MM.1S (cell line): ENCODE measurements at places on chromosomes 6 and 20.

DNA sequence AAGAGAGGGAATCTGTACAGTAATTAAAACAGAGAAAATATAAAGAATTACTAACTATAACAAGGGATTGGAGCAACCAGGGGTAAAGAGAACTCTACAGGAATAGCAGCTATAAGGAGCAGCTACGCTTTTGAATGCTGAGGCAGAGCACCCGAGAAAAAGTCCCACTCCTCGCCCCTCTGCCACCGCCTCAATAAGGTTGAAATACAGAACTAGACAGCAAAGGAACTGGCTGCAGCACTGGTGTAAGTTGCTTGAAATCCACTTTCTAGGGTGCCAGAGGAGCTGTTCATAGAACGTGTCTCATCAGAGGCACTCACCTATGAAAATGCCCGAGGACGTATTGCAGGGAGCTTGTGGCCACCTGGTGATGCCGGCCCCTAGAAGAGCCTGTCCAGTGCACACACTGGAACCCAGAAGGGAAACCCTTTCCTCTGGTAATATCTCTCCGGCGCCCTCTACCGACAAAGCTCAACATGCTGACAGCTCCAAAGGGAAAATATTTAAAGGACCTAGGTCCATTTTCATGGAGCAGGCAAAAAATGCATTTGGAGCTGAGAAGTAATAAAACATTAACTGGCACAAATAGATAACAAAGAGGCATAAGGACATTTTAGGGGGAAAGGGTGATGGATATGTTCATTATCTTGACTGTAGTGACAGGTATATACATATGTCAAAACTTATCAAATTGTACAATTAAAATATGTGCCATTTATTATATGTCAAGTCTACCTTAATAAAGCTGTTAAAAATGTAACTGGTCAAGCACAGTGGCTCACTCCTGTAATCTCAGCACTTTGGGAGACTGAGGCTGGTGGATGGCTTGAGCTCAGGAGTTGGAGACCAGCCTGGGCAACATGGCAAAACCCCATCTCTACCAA lies 137.4 kb upstream of the HDAC2 start:
- DNase-seq = peak; percentile 64

DNA sequence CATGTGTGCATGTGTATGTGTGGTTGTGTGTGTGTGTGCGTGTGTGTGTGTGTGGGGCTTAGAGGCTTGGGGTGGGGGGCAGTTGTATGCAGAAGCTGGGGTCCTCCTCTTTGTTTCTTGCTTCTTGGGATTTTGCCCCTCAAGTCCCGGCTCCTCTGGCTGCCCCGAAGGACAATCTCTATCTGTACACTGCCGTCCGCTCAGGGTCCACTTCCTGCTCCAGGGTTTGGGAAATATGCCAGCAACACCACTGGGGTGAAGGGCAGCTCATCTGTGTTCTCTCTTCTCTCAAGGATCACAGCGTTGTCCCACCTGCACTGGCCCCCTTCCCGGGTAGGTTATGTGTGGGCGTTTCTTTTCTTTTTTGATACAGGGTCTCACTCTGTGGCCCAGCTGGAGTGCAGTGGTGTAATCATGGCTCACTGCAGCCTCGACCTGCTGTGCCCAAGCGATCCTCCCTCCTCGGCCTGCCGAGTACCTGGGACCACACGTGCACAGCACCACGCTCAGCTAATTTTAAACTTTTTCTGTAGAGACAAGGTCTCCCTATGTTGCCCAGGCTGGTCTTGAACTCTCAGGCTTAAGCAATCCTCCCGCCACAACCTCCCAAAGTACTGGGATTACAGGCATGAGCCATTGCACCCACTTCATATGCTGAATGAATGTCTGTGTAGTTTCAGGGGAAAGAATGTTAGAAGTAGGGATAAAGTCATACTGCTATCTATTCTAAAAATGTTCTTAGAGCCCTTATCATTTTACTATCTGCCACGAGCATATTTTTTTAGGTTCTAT lies 25.7 kb downstream of the SLC2A4RG start:
- no peak for DNase-seq

GRCh38 chr20:19875376-19876221 lies 117.5 kb downstream of the RIN2 start:
- no peak for DNase-seq

- no peak for DNase-seq
These were observed 97.5 kb downstream of the ZMYND8 start for GRCh38 chr20:47258745-47259695.

DNA sequence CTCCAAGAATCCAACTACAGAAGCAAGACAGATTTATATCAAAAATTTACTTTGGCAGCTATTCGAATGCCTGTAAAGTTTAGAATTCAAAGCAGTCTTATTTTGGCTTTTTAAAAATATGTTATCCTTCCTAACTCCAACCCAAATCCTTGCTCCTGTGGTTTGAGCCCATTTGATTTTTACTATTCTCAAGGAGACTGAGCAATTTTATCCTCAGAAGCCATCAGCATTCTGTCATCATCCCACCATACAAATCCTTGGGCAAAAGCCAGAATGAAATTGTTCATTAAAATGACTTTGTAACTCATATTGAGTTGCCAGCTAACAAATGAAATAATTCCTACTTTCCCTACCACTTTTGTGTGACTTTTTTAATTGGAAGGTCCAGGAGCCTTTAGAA lies 392.8 kb downstream of the ADGRB3 start:
- no peak for DNase-seq

DNA sequence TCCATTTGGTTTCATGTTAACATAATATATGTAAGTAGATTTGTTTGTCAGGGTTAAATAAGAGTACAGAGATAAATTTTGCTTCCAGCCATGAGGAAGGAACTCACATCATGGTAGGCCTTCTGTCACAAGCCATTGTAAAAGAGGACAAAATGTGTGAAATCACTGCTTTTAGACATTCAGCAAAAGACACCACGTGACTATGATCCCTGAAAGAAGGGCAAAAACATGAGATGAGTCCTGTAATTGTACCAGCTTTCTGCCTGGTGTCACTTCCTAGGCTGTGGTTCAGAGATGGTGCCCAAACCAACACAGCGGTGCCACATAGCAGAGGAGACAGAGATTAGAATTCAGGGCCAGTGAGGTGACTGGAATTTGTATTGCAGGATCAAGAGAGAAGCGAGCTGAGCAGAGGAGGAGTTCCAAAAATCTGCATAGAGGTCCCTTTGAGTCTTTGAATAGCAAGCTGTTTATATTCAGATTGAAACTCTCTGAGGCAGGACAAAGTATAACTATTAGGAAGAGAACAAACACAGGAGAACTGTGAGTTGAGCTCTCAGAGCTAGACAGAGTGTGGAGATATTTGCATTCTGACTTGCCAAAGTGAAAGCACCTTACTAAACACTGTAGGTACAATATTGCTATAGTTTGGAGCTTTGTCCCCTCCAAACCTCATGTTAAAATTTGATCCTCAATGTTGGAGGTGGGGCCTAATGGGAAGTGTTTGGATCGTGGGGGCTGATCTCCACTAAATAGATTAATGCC lies 52.6 kb upstream of the PDE7B start:
- DNase-seq = no peak

DNA sequence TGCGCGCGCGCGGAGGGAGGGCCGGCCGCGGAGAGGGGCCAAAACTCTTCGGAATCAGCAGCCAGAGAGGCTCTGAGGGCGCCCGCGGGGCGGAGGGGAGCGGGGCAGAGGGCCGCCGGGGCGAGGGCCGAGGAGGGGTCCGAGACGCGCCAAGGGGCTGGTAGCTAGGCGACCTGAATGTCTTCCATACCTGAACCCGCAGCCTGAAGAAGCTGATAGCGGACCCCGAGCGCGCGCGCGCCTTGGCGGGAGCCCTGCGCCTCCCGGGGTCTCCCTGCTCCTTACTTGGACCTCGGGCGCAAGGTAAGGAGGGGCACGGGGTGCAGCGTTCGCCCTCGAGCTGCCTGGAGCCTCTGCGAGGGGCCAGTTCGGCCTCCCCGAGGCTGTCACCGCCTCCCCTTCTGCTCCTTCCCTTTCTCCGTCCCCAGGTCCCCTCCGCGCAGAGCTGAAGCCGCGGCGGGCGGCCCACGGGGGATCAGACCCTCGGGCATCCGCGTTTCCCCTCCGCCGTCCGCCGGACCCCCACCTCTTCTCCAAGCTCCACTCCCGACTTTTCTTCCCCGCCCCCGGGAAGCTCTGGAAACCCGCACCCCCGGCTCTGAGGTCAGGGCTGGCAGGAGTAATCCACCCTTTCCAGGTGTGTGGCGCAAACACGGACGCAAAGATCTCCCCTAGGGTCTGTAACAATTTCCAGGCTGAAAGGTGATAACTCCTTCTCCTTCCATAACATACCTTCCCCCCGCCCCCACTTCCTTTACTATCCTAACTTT lies 13.1 kb upstream of the DEK start:
- DNase-seq = no peak
